ENCODE measurements at places on chromosomes 4 and X.

DNA sequence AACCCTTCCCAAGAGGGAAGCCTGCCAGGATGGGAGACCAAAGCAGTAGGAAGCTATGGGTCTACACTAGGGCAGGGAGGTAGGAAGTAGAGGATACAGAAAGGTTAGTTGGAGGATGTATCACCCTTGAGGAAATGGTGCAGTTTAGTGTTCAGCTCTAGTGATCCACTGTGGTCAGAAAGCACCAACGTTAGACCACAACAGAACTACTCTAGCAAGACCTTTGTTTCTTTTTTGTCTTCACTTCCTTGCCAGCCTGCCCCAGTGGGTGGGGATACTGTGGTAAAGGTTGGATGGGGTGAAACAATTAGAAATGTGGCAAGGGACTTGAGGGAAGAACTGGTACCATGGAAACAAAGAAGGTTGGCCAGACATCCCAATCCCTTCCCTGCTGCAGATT lies 83.3 kb downstream of the DDIT4L start:
- DNase-seq: peak; percentile 24

- DNase-seq: no peak
These were observed 6.5 kb upstream of the NDST4 start for GRCh38 chr4:115119804-115120352.

DNA sequence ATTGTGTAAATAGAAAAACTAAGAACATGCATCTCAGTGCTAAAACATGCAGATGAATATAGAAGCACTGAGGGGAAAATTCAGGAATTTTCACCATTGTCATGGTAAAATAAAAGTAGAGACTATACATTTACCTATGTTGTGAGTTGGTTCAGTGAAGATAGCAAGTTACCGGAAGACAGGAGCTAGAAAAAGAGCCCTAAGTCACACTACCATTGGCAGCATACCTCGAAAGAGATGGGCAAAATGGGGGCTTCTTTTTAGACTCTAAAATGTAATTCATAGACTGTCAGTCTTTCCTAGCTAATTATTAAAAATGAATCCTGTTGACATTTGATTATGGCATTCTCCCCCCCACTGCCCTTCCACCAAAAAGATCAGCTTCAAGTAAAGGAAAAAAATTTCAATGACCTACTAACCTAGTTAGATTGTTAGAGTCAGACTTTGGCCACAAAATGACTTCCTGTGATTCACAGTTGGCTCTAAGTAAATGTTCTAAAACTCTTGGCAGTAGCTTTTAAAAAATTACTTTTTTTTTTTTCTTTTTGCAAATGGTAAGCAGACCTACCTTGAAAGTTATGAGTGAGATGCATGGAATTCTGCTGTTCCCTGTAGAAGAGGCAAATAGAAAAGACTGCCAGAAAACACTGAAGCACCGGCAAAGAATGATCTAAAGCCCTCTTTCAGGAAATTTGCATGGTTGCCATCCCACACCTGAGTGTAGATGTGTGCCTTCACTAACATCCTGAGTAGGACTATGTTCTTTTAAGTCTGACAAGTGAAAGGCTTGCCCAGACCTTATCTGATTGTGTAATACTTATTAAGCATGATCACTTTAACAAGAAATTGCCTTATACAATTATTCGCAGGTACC lies 26.4 kb upstream of the ARSJ start:
- no peak for DNase-seq

- no peak for DNase-seq
These were observed 346.2 kb downstream of the MAGEB5 start for GRCh38 chrX:26562156-26562555.

DNA sequence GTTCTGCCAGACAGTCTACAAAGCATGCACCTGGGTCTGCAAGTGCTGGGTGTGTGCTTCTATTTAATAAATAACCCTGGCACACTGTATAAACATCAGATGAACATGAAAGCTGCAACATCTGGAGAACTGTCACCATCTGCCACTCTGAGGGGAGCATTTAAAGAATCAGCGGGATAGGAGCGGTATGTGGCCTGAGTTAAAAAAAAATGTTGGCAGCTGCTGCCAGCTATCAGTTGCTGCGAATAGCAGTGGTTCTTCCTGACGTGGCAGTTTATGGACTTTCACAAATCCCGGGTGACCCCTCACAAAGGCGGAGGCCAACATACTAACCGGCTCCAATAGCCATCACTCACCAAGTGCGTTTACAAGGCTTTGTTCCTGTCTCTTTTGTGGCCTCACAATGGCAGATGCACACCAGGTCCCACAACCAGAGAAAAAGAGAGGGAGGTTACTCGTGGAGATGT lies 95.1 kb downstream of the RASL11B start:
- no peak for DNase-seq
